ENCODE measurements at places on chromosomes 16 and 17.

DNA sequence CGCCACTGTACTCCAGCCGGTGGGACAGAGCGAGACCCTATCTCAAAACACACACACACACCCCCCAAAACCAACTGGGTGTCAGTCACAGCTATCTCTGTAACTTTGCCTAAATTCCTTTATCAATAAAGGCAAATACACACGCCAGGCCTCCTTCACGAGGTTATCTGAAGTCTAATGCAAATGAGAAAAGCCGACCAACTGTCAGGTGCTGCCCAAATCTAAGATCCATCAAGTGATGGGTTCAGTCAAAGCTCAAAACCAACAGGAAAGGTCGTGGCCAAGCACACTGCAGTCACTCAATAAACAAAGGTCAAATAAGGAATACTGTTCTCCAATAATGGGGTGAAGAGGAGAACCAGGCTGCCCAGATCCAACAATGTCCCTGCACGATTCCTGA lies 1.1 kb downstream of the ANKFY1 start:
- DNase-seq = no peak

GRCh38 chr17:45265821-45266220 lies 3.9 kb upstream of the SPATA32 start:
- DNase-seq = no peak

GRCh38 chr17:17931159-17931558 lies 41.0 kb downstream of the TOM1L2 start:
- DNase-seq = no peak

DNA sequence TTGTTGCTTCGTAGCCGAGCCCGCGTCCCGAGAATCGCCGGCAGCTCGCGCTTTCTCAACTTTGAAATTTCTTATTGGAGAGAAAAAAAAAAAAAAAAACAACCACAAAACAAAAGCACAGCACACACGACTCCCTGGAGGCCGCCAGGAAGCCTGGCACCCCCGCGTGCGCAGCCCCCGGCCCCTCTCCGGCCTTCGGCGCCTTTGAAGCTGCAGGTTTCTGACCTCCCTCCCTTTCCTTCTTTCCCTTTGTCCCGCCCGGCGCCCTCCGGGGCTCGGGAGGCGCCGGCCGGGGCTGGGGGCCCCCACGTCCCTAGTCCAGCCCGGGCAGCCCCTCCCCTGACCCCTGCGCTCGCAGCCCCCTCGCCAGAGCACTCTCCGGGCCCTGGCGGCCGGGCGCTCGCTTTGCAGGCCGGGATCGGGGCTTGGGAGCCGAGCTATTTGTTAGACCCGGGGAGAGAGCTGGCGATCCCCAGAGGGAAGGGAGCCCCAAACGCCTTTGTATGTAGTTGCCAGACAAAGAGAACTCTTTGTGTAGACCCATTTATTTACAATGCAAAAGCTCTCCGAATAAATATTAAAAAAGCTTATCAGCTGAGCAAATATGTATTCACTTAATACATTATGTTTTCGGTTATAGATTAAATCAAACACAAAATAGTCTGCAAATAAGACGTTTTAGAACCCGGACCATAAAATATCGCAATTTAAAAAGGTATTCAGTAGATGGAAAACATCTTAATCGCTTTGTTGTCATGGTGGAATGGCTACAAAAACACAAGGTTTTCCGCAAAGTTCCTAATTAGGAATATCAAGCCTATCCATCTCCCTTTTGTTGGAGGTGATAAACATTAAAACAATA lies 2.3 kb downstream of the BAHCC1 start:
- DNase-seq = no peak
